ENCODE measurements at places on chromosomes 2 and 18. TPM values are rescaled to one million over a fixed set of nuclear protein-coding genes. Genes with fewer than 3 reads are reported as not detected.

ITGA4 gene
- 207 TPM for total RNA-seq

C2orf66 gene
- not detected for total RNA-seq

SERPINB12 gene
- total RNA-seq: not detected

ZNF385B gene
- 0.37 TPM for total RNA-seq

DNA sequence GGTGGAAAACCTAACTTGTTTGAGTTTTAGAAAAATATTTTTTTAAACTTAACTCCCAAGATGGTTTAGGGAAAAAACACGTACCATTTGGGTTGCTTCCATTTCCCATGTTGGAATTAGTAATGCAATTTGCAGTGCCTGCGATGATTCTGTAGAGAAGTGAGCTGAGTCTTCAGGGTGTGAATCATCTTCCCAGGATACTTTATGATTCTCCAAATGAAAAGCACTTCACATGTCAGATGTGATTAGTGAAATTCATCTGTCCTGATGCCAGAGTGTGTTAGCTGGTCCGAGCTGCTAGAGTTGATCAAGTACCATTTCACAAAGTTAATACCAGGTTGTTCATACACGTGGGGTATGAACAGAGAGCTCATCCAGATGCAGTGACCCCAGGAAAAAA is 59.1 kb downstream of the ACOXL start:
- H3K27me3 ChIP-seq: peaks cover 1% of the 10 kb centered on the region
- no peak overlapping the region for H3K27ac ChIP-seq
- no peaks in the 10 kb centered on the region for H3K36me3 ChIP-seq
- DNase-seq: no peak

DNA sequence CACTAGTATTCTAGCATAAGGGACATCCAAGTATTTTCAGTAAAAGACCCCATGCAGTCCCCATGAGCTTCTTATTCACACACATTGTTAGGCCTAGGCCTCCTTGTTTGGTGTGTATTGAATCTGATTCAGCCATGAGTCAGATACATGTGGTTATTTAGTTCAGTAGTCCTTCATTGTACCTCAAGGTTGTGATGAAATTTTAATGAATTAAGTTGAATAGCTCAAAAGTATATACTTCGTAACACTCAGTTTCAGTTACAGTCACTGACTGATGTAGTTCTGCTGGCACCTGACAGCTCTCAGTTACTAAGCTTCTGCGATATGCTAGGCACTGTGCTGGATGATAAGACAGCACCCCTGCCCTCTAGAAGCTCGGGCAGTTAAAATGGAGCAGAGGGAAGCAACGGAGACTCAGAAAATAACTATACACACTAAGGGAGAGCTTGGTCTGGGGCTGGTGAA is 86.4 kb downstream of the XRCC5 start:
- no peaks in the 10 kb centered on the region for H3K27me3 ChIP-seq
- no peaks in the 10 kb centered on the region for H3K4me1 ChIP-seq
- H3K36me3 ChIP-seq: peaks cover 100% of the 10 kb centered on the region
- DNase-seq: no peak
- H3K4me3 ChIP-seq: no peak overlapping the region

DNA sequence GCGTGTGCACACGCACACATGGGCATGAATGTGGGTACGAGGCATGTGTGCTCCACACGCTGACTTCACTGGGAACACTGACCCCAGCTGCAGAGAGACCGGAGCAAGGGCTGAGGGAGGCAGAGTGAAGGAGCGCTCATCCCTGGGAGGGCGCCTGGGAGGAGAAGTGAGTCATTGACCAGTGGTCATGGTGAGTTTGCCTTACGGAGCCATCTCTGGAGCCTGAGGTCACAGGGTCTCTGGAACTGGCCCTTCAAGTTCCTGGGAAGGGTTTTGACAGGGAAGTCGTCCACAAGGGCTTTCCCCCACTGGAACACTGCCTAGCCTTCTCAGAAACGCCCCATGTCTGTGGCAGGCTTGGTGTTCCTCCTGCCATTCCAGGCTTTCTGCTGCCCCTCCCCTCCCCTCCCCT is 14.3 kb upstream of the TMEM185B start:
- H3K4me1 ChIP-seq: peaks cover 36% of the 10 kb centered on the region
- H3K27ac ChIP-seq: no peak overlapping the region
- peak; percentile 64 for DNase-seq
- no peaks in the 10 kb centered on the region for H3K27me3 ChIP-seq

DNA sequence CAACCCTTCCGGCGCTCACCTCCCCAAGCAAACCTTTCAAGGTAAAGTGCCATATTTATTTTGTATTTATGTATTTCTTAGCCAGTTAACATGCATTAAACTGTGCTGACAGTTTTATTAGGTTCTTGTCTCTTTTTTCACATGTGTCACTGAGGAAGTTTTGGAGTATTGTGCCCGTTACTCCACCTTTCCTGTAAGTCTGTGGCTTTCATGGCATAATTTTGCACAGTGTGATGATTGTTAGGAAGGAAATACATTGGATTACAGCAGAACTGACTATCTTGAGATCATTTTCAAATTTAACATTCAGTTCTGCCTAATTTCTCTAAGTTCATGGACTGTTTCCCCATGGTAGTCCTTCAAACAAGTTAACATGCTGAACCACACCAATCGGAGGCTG is 67.7 kb downstream of the COLEC12 start:
- no peak for DNase-seq
- no peak overlapping the region for H3K4me3 ChIP-seq
- H3K4me1 ChIP-seq: no peaks in the 10 kb centered on the region
- H3K36me3 ChIP-seq: no peaks in the 10 kb centered on the region
- H3K27me3 ChIP-seq: no peaks in the 10 kb centered on the region

DNA sequence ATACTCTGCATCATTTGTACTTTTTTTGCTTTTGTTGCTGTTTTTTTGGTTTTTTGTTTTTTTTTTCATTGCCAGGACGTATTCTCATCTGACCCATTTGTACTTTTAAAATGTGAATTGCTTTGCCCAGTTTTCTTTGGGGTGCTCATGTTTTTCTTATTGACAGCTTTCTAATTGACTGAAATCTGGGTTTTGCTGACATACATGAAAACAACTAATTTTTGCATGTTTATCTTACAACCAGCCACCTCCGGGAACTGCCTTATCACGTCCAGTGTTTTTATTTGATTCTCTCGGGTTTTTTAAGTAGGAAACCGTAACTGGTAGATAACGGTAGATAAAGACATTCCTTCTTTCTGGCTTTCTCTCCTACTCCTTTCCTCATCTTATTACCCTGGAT is 38.6 kb downstream of the SNORC start:
- no peak overlapping the region for H3K27ac ChIP-seq
- H3K36me3 ChIP-seq: no peaks in the 10 kb centered on the region
- no peak overlapping the region for H3K4me3 ChIP-seq

DNA sequence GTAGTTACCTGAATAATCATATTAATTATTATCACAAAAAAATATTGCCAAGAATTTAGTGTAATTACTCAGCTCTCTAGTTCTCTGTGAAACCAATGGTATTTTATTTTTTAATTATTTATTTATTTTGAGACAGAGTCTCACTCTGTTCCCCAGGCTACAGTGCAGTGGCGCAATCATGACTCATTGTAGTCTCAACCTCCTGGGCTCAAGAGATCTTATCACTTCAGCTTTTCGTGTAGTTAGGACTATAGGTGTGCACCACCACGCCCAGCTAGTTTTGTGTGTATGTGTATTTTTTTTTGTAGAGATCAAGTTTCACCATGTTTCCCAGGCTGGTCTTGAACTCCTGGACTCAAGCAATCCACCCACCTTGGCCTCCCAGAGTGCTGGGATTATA is 440.4 kb upstream of the CDH20 start:
- no peaks in the 10 kb centered on the region for H3K4me1 ChIP-seq
- H3K36me3 ChIP-seq: no peaks in the 10 kb centered on the region
- no peak overlapping the region for H3K4me3 ChIP-seq
- H3K27ac ChIP-seq: no peak overlapping the region

DNA sequence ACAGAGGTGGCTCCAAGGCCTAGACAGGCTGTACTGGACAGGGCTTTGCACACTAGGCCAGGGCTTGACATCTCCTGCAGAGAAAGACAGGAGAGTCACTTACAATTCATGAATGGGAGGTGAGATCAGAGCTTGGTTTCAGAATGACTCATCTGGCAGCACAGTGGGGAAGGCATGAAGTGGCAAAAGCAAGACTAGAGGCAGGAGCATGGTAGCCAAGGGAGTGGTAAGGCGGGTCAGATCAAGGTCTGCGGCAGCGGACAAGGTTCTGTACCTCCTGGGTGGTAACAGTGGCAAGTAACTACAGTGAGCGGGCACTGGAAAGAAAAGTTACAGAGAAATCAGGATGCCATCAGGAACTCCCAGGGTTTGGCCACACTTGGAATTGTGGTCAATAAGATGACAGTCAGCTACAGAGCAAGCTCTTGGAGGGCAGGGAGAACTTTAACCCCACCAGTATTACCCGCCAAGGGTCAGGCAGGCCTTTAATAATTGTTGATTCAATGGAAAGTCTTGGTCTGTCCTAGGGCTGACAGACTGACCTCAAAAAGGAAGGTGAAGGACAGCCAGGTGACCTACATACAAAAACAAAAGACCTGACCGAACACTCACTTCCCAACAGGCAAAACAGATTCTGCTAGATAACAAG is 5.7 kb downstream of the MCFD2 start:
- H3K36me3 ChIP-seq: peaks cover 41% of the 10 kb centered on the region
- DNase-seq: no peak
- peaks cover 17% of the 10 kb centered on the region for H3K4me1 ChIP-seq
- H3K4me3 ChIP-seq: no peak overlapping the region
- no peak overlapping the region for H3K27ac ChIP-seq

DNA sequence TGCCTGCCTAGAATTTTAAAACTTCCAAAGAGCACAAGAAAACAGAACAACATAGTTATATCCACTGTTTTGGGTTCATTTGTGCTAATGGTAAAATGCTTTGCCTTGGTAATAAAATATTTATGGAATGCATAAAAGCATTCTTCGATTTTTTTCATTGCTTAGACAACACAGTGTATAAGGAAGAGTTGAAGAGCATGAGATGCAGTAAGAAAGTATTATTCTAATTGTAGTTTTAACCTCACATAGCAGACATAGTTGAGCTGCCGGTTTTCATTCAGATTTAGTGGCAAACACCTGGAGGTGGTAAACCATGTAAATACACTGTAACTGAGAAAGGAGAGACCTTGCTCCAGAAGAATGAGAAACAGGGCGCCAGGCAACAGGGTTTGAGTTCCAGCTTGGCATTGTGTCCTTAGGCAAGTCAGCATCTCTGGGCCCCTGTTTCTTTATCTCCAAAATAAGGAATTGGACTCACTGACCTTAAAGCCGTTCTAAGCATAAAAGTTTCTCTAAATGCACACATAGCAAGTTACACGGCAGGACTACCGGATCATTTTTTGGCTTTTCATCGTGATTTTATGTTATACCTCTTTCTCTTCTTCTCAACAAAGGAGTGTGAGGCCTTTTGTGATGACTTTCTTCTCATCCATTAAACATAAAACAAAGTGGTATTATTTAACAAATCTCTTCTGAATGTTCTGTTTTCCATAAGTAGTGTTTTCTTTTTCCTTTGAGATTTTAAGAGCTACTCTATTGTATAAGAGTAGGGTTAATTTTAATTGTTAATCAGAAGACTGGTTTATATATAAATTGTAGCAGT is 7.9 kb downstream of the UGP2 start:
- no peak for DNase-seq
- no peaks in the 10 kb centered on the region for H3K36me3 ChIP-seq
- H3K27me3 ChIP-seq: no peaks in the 10 kb centered on the region
- H3K27ac ChIP-seq: no peak overlapping the region
- peaks cover 99% of the 10 kb centered on the region for H3K4me1 ChIP-seq

DNA sequence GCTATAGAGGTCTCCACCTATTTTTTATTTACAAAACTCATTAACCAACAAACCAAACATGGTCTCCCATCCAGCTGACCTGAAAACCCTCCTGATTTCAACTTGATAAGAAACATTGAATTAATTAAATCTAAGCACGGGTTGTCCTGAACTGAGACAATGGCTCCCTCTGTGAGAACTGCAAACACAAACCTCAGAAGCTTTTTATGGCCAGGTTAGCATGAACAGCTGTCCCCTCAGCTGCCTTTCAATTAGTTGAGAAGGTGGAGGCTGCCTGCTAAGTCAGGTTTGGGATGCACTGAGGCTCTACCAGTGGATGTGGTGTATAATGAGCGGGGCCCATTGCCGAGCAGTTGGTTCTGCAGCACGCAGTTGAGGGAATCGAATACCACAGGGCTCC is 258.5 kb upstream of the DDX18 start:
- H3K4me3 ChIP-seq: no peak overlapping the region
- no peaks in the 10 kb centered on the region for H3K27me3 ChIP-seq
- no peak overlapping the region for H3K27ac ChIP-seq
- H3K4me1 ChIP-seq: no peaks in the 10 kb centered on the region

DNA sequence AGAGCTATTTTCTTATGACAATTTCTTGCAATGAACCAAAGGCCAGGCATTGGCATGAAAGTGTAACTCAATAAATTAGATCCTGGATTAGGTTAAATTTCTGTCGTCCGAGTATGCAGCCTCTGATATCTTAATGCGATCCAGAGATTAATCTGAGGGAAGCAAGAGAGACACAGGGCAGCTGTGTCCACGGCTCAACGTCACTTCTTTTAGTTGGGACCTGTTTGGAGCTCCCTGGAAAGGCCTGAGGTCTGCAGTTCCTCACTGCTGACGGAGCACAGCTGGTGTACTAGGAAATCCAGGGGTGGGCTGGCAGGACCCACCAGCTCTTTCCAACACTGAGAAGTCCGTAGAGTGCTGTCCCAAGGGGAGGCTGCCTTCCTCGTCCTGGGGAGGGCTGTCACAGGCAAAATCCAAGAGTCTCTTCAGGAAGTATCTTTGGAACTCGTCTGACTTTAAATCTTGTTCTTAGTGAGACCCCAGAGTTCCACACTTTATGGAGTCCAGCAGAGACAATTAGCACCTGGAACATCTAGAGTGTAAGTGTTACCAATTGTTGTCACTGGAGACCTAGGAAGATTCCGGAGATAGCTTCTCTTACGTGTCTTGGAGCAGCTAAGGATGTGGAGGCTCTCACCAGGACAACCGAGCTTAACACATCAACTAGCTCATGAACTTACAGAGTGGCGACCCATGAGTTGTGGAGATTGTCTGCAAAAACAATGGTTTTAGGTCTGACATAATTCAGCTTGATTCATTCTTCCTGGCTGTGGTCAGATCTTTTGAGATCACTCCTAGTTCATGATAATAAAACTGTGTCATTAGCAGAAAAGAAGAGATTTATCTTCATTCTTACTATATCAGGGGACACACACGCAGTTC is 173.7 kb downstream of the ACKR3 start:
- no peak overlapping the region for H3K27ac ChIP-seq
- no peak for DNase-seq

- no peak for DNase-seq
- H3K4me3 ChIP-seq: no peak overlapping the region
- H3K27me3 ChIP-seq: peaks cover 18% of the 10 kb centered on the region
- no peak overlapping the region for H3K27ac ChIP-seq
- H3K36me3 ChIP-seq: no peaks in the 10 kb centered on the region
Measured at GRCh38 chr2:19848029-19848750, 53.6 kb downstream of the TTC32 start.

DNA sequence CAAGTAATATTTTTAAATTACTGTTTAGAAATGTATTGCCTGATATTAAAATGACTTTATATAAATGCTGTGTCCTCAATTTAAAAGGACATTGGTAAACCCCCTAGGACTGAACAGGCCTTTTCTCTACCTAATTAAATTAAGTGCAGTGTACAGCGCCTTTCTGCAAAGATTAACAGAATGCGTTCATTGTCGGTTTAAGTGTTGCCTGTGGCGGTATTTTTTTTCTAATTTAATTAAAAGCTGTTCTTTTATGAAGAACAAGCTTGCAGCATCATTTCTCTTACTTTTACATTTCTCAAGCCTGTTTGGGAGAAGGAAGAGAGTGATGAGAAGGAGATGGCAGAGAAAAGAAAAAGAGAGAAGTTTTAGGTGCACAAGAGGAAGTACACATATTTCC is 344.9 kb downstream of the CPS1 start:
- H3K27me3 ChIP-seq: no peaks in the 10 kb centered on the region
- H3K4me1 ChIP-seq: no peaks in the 10 kb centered on the region
- H3K4me3 ChIP-seq: no peak overlapping the region
- no peak for DNase-seq
- no peaks in the 10 kb centered on the region for H3K36me3 ChIP-seq

Data from spleen (tissue), 13 donors.